ENCODE measurements at places on chromosomes 7 and 10.

GRCh38 chr10:60732198-60732806 is 46.0 kb upstream of the CDK1 start:
- peak; percentile 67 for DNase-seq

- DNase-seq, result no peak
Measured at GRCh38 chr7:107874605-107875446, 16.2 kb upstream of the DLD start.

DNA sequence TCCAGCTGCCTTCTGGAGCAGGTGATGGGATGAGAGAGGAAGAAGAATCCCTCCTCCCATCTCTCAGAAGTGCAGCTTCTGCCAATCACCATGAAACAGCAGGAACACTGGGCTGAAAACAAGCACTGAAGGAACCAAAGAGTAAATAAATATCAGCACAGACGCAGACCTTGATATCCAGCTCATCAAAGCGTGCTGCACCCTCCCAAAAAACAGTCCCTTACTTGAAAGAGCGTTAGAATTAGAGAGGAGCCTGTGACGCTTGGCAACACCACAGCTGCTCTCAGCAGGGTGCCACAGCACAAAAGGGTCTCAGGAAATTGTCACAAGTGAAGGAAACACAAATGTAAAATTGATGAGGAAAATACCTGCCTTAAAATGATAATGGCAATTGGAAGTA is 39.5 kb downstream of the KLF6 start:
- DNase-seq, result no peak

GRCh38 chr10:98403812-98404504 is 11.0 kb downstream of the PYROXD2 start:
- DNase-seq, result no peak

DNA sequence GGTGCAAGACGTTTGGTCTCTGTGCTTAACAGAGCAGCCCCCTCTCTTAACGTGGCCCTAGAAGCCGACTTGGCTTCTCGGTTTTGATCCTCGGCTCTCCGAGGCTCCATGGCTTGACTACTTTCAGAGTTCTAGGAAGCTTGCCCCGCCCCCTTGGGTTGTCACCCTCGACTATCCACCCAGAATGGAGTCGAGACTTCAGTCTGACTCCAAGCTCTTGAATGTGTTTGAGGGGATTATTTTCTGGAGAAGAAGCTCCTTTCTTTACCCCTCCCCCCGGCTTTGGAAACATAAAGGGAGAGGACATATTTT is 448 bp downstream of the SEC24C start:
- no peak for DNase-seq

GRCh38 chr10:57785068-57785467 is 482.6 kb downstream of the IPMK start:
- DNase-seq, result no peak

DNA sequence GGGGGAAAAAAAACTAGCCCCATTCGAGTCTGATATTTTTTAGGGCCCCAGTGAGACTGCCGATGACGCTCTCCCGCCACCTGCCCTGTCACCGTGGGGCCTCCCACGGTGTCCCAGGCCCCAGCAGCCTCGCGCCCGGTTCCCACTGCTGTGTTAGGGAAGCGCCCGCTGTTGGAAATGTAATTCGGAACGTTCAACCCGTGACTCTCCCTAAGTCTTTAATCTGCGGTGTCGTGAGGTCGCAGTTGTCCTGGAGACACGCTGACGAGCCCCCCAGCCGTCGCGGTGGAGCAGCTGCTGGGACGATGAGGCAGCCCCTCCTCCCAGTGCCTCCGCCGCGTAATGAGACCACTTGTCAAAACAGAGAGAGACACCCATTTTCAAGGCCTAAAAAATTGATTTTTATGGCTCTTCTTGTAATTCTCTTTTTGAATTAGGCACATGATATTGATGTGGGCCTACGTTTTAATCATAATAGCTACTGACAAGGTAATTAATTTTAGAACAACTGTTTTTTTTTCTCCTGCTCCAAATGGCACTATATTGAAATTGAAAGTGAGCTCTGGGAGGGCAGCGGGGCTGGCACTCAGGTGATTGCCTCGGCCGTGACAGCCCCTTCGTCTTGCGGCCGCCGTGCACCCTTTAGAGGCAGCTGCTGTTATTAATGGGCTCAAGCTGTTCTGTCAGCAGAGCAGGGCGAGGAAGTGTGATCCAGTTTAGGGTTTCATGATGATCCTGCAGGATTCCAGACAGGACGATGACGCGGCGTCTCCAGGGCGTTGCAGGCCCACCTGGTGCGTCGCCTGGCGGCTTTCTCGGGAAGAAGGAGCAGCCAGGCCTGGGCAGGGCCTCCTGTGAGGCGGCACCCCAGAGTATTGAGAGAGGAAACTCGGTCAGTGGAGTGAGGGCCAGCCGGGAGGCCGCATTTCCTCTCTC is 63.3 kb downstream of the NKX6-2 start:
- no peak for DNase-seq

DNA sequence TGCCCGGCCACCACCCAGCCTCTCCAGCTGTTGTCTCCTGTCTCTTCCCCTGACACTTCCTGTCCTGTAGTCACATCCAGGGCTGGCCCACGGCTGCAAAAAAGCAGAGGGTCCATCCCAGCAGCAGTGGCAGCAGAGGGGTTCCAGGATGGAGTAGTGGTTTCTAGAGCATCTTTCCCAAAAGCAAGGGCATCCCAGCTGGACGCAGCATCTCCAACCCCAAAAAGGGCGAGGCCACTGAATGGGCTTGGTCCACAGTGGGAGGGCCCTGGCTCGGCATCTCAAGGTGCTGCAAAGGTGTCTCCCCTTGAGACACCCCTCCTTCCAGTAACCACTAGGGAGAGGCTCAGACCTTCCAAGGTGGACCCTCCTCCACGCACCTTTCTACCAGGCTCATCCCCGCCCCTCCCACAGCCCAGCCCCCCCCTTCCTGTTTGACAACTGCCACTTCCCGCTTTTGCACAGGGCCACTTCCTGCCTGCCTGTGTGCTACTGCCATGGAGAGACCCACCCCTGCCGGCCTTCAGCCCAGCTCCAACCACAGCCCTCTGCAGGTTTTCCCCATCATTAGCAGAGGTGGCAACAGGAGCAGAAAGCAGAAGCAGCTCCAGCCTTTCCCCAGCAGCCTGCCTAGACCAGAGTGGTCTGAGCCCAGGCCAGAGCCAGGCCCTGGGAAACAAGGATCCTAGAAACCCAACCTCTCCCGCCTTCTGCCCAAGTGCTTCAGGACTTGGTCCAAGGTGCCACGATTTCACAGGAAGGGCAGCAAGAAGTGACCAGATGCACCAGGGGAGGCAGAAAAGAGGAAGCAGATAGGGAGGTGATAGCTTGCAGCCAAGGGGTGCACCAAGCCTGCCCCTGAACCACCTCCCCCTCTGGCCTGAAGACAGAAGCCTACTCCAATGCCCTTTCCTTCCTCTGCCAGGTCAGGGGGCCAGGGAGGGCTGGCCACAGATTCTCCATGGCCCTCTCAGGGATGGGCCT is 8.6 kb downstream of the CAMK2G start:
- DNase-seq, result peak; percentile 36

- DNase-seq, result no peak
Measured at GRCh38 chr7:475951-476441, 43.6 kb downstream of the PDGFA start.

DNA sequence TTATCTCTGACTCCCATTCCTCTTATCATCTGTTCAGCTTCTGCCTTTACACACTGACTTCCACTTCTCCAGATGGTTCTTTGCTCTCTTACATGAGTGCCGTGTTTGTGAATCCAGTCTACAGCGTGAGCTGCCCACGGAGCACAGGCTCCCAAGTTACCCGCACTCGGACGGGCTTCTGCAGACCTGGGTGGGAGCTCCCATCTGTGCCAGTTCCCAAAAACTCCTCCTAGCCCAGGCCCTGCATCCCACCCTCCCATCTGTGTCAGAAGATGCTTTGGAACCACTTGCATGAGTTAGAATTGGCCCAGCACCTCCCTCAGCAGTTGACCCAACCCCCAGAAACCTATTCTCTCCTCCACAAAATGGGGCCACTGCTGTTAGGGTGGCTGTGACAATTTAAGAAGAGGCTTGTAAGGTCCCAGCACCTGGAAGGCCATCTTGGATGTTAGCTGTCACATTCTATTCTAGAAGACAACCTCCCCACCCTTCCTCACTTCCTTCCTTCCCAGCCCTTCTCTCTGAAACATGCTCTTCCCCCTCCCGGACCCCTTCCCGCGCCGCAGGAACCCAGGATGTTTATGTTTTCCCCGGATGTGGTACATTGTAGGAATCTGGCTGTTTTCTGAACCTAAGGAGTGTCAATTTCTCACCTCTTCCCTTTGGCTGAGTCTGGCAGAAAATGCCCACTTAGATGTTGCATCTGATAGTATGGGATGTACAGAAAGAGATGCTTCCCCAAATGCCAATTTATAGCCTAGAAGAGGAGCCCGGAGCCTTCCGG is 79.2 kb downstream of the CCDC3 start:
- no peak for DNase-seq

GRCh38 chr7:925601-926000 is 28.9 kb downstream of the ADAP1 start:
- no peak for DNase-seq

DNA sequence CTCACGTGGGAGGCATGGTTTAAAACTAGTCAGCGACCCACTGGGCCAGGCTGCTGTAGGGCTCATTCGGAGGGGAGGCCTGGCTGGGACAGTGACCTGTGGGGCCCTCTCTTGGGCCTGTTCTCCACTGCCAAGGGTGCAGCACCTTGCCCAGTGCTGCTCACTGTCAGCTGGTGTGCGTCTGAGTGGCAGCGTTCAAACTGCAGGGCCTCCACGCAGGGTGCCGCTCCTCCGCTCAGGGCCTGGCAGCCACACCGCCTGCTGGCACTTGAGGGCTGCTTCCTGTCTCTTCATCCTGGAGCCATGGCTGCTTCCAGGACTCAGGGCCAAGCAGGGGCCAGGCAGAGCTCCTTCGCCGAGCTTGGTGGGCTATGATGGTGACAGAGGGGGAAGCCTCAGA is 18.3 kb downstream of the ADAMTS14 start:
- DNase-seq, result no peak

Measured in stimulated activated naive CD4-positive, alpha-beta T cell (primary cell).